ENCODE measurements at places on chromosomes 7 and 10.

GRCh38 chr10:86876748-86877147 is 80.7 kb downstream of the MMRN2 start:
- peak; percentile 71 for DNase-seq

DNA sequence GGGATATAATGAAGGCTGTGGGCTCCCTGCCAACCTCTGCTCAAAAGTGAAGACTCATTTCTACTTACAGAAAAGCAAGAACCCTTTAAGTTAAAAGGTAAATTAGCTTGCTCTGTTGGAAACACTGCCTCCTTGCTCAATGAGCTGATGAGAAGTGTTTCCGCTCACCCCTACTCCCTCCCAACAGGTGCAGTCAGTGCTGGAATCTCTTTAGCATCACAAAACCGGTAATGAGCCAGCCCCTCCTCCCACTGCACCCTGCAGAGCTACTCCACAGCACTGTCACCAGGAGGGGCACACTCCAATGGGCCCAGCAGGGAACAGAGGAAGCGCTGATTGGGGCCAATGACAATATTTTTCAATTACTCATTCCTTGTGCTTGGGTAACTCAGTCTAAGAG is 262.5 kb downstream of the TCERG1L start:
- DNase-seq, result no peak

DNA sequence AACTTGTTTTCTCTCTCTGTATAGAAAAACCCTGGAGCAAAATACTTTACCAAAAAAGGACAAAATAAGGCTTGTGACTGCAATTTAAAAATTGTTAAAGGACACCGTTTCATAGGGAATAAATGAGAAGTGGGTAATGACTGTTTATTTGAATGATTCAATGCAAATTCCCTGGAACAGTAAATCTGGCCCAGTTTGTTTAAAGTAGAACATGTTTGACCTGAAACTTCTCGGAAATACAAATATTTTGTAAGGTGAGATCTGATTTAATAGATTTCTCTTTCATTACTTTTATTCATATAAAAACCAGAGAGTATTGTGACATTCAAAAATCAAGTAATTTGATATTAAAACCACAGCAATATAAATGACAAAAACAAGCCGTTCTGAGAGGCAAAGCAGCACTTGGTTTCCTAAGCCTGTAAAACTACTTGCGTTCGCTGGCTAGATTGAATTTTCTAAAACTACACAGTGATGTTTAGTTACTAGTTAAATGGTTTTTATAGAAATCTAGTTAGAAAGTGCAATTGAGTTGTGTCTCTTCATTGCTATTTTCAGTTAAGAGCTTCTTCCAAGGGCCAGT is 76.8 kb upstream of the PITRM1 start:
- DNase-seq, result no peak

DNA sequence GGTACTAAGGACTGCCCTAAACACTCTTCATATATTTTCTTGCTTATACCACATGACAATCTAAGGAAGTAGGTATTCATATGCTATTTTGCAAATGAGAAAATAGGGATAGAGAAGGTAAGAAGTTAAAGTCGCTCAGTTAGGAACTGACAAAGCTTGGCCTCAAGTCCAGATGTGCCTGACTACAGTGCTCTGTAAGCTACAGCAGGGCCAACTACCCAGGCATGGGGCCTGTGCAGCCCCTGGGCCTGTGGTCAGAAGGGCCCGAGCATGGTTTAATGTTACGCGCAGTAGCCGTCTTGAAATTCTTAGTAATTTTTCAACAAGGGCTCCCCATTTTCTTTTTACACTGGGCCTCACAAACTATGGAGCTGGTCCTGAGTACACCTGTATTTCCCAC is 146.2 kb downstream of the GLI3 start:
- no peak for DNase-seq

- no peak for DNase-seq
These were observed 67.1 kb downstream of the HK1 start for GRCh38 chr10:69345402-69345801.

DNA sequence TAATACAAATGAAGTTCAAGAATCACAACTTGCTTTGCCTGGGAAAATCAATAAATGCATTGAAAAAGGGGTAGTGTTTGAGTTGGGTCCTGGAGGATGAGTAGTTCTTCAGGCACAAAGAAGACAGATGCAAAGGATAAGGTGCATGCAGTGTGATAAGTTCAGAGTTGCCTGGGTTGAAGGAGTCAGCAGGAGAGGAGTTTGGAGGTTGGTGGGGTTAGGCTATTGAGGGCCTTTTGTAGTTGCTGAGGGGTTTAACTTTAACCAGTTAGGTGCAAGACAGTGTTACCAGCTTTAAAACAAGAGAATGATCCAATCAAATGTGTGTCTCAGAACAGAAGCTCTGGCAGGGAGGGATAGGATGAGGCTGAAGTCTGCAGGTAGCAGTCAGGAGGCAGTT is 44.3 kb upstream of the GLCCI1 start:
- no peak for DNase-seq

- DNase-seq, result peak; percentile 60
These were observed 91.0 kb downstream of the PTPRE start for GRCh38 chr10:127997937-127998336.

GRCh38 chr7:91694351-91694841 is 186.1 kb downstream of the MTERF1 start:
- DNase-seq, result peak; percentile 28

DNA sequence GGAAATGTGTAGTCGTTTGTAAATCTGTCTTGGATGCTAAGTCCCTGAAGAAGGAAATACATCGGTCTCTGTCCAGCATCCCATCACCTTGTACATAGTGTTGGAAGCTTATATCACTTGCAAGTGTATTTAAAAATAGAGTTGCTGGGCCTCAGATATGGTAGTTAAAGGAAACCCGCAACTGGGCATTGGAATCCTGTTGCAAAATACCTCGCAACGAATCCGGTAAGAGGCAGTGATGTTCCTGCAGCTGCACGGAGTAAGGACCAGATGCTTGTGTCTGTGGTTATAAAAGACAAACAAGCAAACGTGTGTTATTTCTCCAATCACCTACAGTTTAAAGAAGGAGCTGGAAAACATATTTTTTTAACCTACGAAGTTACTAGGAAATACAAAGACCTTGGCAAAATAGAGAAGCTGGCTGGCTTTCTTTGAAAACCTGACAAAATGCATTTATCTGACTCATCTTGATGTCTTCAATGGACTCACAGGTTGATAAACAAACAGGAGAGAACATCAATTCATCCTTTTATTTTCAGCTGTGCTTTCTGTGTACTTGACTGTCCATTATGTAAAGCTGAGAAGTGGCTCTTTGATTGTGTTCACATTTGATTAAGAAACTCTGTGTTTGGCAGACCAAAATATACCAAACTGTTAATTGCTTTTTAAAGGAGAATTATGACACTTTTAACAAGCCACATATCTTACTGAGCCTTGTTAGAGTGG is 326.4 kb downstream of the SFMBT2 start:
- no peak for DNase-seq

GRCh38 chr7:142094861-142095260 is 16.7 kb upstream of the MGAM2 start:
- DNase-seq, result peak; percentile 6
